ENCODE measurements at places on chromosomes 16 and 17. TPM values are rescaled to one million over a fixed set of nuclear protein-coding genes. Genes with fewer than 3 reads are reported as not detected.
A peak's percentile ranks its signal among the peaks of the same experiment; 100 is the strongest.

GRCh38 chr16:30548416-30549253 lies 9.5 kb downstream of the ZNF764 start:
- H3K27ac ChIP-seq = no peak overlapping the region
- H3K27me3 ChIP-seq = no peaks in the 10 kb centered on the region
- peaks cover 18% of the 10 kb centered on the region for H3K4me1 ChIP-seq
- no peak for DNase-seq
- no peak overlapping the region for H3K4me3 ChIP-seq

DNA sequence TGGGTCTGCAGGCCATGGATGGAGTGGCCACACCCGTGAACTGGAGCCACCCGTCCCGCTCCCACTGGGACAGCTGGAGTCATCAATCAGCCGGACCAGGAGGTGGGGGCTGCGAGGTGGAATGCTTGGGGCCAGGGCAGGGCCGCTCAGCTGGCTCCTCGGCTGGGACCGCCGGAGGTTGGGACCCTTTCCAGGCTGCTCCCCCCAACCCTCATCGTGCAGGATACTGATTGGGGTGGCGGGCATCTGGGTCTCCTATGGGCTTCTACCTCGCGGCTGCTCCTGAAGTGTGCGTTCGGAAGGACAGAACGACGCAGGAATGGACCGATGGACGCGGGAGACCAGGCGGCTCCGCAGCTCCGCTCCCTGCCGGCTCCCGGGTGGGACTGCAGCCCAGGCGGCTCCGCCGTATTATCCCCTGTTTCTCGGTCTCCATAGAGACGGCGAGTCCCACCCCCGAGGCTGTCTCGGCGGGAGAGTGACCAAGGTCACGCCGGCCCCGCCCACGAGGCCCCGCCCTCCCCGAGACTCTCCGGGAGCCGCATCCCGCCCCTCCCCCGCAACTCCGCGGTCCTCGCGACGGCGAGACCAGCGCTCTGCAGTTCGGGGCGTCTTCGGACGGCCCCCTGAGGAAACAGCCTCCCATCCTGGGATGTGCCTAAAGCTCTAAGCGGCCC lies at the start of gene TPPP3:
Gene TPPP3 (minus strand): TSS at position 388 of the 677 bp plus-strand sequence. CDS start 2,387 bp downstream, outside the sequence.
- peaks cover 14% of the 10 kb centered on the region for H3K27me3 ChIP-seq
- H3K27ac ChIP-seq = no peak within 1 kb of the TSS
- H3K4me1 ChIP-seq = peaks cover 6% of the 10 kb centered on the region
- H3K36me3 ChIP-seq = no peaks in the 10 kb centered on the region
- peak within 1 kb of the TSS; percentile 78 for H3K4me3 ChIP-seq
- DNase-seq = peak; percentile 65

EIF1 gene
- total RNA-seq = 1,473 TPM

GRCh38 chr17:11608396-11608795 lies 10.1 kb downstream of the DNAH9 start:
- no peaks in the 10 kb centered on the region for H3K36me3 ChIP-seq
- no peaks in the 10 kb centered on the region for H3K4me1 ChIP-seq
- no peak overlapping the region for H3K27ac ChIP-seq
- H3K4me3 ChIP-seq = no peak overlapping the region

GCGR gene
- not detected for total RNA-seq

ABI3 gene
- 26.9 TPM for total RNA-seq

ZFPM1 gene
- total RNA-seq = 23.5 TPM

DNA sequence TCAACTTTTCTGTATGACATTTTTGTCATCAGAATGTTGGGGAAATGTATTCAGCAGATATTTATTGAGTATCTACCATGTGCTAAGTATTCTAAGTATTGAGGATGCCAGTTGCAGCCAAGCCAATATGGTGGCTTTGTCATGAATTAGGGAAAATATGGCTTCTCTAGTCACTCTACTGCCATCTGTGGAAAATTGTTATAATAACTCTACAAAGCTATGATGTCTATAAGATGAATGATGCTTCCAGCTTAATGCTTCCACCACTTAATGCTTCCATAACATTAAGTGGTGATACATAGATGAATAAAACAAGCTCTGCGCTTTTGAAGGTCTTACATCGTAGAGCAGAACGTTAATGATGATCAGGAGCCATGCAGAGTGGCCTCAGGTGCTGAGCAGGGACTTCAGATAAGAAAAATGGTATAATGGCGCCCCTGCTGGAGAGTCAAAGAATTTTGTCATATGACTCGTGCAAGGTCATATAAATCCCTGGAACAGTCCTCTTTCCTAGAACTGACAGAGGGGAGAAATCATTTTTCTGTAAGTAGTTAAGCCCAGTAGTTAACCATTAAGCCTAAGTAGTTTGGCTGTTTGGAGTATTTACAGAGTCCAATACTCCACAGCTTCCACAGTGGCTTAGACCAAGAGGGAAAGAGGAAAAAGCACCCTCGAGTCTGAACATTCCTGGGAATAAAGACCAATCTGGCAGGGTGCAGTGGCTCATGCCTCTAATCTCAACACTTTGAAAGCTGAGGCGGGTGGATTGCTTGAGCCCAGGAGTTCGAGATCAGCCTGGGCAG lies 2.7 kb upstream of the TMIGD1 start:
- H3K36me3 ChIP-seq = no peaks in the 10 kb centered on the region
- peaks cover 25% of the 10 kb centered on the region for H3K4me1 ChIP-seq
- H3K27me3 ChIP-seq = no peaks in the 10 kb centered on the region
- peak; percentile 79 for DNase-seq
- no peak overlapping the region for H3K27ac ChIP-seq

AMFR gene
- total RNA-seq = 86.2 TPM

- peaks cover 4% of the 10 kb centered on the region for H3K36me3 ChIP-seq
- H3K27me3 ChIP-seq = no peaks in the 10 kb centered on the region
- peaks cover 40% of the 10 kb centered on the region for H3K4me1 ChIP-seq
- H3K27ac ChIP-seq = peak overlapping the region; percentile 66
Observed at GRCh38 chr17:38921756-38922411, 3.5 kb upstream of the LASP1NB start.

DNA sequence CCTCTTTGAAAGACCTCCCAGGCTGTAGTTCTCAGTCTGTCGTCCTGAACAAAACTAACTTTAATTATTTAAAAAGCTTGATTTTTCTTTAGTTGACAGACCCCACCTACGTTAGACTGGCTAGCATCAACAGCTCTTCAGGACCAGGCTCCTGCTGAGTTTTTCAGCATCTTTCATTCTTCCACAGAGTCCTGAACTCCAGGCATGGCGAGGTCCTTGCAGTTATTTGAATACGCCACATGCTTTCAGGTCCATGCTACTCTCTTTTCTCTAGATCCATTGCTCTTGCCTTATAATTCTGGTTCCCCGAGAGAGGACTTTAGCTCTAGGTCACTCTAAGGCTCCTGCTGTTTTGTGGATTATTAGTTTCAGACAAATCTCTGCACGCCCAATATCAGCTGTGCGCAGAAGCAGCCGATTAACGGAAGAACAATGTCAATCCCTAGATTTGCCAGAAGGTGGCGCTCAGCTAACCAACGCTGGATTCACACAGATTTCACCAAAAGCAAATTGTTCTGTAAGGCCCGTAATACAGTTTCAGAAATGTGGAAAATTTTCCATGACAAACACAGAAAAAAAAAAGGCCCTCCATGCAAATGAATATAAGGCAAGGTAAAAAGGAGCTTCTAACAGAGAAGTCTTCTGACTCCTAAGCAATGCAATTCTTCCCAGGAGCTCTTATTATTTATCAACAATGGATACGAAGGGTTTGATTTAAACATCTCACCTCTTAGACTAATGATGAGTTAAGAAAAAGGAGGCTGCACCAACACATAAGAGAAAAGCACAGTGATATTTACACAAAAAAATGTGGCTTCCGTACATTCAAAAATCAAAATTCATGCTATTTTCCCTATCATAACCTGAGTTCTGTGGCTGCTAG lies 33.5 kb upstream of the BCO1 start:
- peaks cover 5% of the 10 kb centered on the region for H3K27me3 ChIP-seq
- H3K4me3 ChIP-seq = no peak overlapping the region
- DNase-seq = no peak
- H3K36me3 ChIP-seq = no peaks in the 10 kb centered on the region
- no peak overlapping the region for H3K27ac ChIP-seq
- H3K4me1 ChIP-seq = no peaks in the 10 kb centered on the region

PRSS27 gene
- 1.4 TPM for total RNA-seq

GRCh38 chr17:64002658-64003525 lies 4.7 kb downstream of the PRR29 start:
- no peak overlapping the region for H3K4me3 ChIP-seq
- H3K36me3 ChIP-seq = no peaks in the 10 kb centered on the region
- no peak overlapping the region for H3K27ac ChIP-seq
- DNase-seq = no peak
- no peaks in the 10 kb centered on the region for H3K27me3 ChIP-seq

GRAPL gene
- total RNA-seq = 5.3 TPM

DNA sequence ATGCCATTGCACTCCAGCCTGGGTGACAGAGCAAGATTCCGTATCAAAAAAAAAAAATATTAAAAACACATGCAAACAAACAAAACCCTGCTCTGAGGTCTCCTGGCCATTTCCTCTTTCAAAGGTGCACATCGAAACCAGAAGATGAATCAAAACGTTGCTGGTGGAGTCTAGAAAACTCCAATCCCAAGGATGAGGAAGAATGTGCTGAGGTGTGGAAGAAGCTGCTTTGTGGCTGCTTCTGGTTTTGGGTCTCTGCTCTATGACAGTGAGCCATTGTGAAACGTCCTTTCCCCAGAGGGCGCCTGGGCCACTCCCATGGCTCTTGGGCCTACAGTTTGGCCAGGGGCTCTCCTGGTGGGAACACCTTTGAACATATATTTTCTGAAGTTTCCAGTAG lies 112.6 kb downstream of the IRF8 start:
- H3K4me3 ChIP-seq = no peak overlapping the region
- H3K27ac ChIP-seq = no peak overlapping the region
- no peak for DNase-seq
- H3K27me3 ChIP-seq = no peaks in the 10 kb centered on the region
- peaks cover 7% of the 10 kb centered on the region for H3K36me3 ChIP-seq
- H3K4me1 ChIP-seq = peaks cover 48% of the 10 kb centered on the region

DNA sequence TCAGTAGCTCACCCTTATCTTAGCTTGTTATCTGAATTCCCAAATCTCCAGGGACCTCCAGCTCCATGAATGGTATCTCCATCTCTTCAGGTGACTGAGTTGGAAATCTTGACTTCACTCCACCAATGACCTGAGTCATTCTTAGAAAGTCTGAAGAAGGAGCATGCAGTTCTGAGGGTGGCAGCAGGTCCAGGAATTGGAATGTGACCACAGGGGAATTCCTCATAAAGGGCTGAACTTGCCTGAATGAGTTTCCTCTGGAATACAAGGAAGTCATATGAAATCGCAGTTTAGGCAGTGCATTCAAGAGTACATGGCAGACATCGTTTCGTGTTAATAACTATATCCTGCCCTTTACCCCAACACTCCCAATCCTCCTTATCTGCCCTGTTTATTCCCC lies 12.5 kb upstream of the PYY start:
- peaks cover 21% of the 10 kb centered on the region for H3K27me3 ChIP-seq
- H3K4me1 ChIP-seq = no peaks in the 10 kb centered on the region
- H3K4me3 ChIP-seq = no peak overlapping the region
- no peak for DNase-seq
- no peak overlapping the region for H3K27ac ChIP-seq

CLEC3A gene
- not detected for total RNA-seq

GRCh38 chr16:57810197-57811031 lies 8.1 kb upstream of the KIFC3 start:
- DNase-seq = peak; percentile 89
- no peaks in the 10 kb centered on the region for H3K36me3 ChIP-seq
- no peaks in the 10 kb centered on the region for H3K27me3 ChIP-seq
- H3K27ac ChIP-seq = peak overlapping the region; percentile 85
- peaks cover 44% of the 10 kb centered on the region for H3K4me1 ChIP-seq

DNA sequence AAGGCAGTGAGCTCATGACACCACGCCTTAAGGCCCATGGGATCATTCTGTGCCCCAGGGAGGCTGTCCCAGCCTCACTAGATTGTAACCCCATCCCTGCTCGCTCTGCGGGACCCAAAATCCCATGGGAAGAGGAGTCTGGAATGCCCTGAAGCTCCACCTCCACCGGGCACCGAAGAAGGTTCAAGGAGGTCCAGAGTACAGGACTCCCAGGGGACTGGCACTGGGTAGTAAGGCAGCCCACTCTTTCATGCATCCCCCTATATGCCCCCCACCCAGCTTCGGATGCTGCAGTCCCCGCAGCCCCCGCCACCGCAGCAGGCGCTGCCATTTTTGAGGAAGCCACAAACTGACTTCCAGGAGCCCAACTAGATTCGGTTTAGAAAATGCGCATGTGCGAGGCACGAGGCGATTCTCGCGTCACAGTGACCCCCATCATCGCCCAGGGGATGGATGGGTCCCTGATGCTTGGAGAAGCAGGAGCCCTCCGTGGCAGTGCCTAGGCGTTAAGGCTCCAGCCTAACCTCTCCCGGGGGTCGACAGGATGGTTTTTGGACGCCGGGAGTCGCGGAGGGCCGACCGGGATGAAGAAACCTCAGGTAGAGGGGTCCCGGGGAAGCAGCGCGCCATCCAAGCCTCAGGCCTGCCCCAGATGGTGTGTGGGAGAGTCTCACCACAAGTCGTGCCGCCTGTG lies 1681.0 kb downstream of the TP53TG3F start:
- H3K27me3 ChIP-seq = no peaks in the 10 kb centered on the region
- no peak overlapping the region for H3K27ac ChIP-seq
- H3K4me1 ChIP-seq = no peaks in the 10 kb centered on the region

DNA sequence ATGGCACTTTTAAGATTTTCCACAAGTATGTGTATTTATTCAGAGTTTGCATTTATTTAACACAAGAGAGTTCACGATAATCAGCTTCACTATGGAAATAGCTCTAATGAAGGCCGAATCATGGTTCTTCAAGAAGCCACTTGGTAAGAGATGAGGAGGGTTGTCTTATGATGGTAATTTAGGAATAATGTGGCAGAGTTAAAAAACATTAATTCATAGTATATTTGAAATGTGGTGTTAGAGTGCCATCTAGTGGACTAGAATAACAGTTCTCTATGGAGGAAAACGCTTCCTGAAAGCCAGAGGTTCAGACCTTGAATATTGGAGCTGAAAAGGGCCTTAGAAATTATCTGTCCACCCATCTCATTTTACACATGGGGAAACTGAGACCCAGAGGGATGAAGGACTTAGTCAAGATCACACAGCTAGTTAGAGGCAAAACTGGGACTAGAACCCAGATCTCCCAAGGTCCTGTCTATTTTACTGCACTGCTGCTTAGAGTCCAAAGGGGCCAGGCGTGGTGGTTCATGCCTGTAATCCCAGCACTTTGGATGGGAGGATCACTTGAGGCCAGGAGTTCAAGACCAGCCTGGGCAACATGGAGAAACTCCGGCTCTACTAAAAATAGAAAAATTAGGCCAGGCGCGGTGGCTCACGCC lies 33.8 kb upstream of the KPNB1 start:
- peak overlapping the region; percentile 10 for H3K27ac ChIP-seq
- no peak overlapping the region for H3K4me3 ChIP-seq
- H3K27me3 ChIP-seq = no peaks in the 10 kb centered on the region
- peaks cover 20% of the 10 kb centered on the region for H3K36me3 ChIP-seq
- peaks cover 8% of the 10 kb centered on the region for H3K4me1 ChIP-seq

CCL17 gene
- not detected for total RNA-seq

MT4 gene
- not detected for total RNA-seq

GRCh38 chr17:13727441-13728171 lies 125.9 kb upstream of the HS3ST3A1 start:
- peaks cover 4% of the 10 kb centered on the region for H3K36me3 ChIP-seq
- peaks cover 2% of the 10 kb centered on the region for H3K27me3 ChIP-seq
- no peak overlapping the region for H3K27ac ChIP-seq
- no peaks in the 10 kb centered on the region for H3K4me1 ChIP-seq
